ENCODE measurements at places on chromosomes 11 and 22.
A peak's percentile ranks its signal among the peaks of the same experiment; 100 is the strongest.

DNA sequence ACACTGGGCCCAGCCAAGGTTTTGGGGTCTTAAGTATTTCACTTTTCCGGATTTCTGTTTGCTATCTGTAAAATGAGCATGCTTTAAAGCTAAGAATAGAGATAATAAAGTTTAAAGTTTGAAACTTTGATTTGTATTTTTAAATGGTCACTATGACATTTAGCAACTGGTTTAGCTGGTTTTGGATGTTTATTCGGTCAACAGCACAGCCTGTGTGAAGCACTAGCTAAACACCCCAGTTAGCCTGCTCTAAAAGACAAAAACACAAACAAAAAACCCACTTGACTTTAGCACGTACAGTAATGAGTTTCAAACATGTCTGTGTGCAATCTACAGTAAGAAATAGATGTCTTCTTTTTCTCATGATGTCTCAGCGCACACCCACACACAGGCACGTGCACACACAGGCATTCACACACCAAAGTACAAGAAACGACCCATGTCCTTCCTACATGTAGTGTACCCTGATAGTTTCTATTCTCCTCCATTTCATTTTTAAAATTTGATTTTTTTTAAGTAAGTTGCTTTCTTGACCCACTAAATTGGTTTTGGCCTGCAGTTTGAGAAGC is 29.4 kb downstream of the SLC1A2 start:
- DNase-seq = peak; percentile 19

DNA sequence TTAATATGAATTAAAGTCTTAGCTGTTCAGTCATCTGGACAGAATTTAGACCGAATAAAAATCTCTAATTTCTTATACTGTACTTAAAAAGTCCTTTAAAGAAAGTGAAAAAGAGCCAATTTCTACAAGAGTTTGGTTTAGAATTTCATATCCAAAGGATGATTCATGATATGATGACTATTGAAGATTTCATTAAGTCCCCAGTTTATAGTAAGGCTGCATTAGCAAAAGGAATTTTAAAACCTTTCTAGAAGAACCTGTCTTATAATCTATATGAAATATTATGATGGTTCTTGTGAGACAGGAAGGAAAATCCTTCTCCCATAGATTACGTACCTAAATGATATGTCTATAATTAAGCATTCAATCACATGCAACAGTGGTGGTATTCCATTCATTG is 34.8 kb downstream of the TSG101 start:
- DNase-seq = no peak

DNA sequence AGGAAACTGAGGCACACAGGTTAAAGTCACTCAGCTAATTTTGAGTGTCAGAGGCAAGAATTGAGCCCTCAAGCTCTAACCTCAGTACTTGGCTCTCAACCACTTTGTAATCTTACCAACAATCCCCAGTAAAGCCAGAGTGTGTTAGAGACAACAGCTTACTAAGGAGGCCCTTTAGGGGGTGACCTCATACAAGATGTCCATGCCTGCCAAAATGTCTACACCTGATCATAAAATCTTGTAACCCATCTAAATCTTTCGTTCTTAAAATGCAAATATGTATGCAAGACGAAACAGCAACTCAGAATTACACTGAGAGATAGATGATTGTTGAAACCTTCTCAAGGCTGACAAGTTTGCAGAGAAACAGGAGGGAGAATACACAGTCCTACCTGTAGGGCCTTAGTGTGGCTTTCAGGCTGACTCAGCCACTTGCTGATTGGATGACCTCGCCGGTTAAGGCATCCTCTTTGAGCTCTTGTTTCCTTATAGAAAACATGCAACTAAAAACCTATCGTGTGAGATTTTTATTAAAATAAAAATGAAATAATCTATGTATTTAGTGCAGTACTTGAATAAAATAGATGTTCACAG is 143.2 kb downstream of the OPCML start:
- DNase-seq = no peak

- no peak for DNase-seq
These were observed 195.0 kb downstream of the IGLL1 start for GRCh38 chr22:23384923-23385677.

GRCh38 chr11:844693-845644 is 2.3 kb downstream of the TSPAN4 start:
- peak; percentile 80 for DNase-seq

- DNase-seq = no peak
These were observed 9.1 kb upstream of the CTTN start for GRCh38 chr11:70389201-70389600.

DNA sequence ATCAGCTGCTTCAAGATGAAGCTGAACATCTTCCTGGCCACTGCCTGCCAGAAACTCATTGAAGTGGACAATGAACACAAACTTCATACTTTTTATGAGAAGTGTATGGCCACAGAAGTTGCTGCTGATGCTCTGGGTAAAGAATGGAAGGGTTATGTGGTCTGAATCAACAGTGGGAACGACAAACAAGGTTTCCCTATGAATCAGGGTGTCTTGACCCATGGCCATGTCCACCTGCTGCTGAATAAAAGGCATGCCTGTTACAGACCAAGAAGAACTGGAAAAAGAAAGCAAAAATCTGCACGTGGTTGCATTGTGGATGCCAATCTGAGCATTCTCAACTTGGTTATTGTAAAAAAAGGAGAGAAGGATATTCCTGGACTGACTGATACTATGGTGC is 22.2 kb upstream of the BIRC3 start:
- no peak for DNase-seq

Data from GM20000 (cell line).